ENCODE measurements at places on chromosomes 5 and 9.

GRCh38 chr9:110031511-110032173, 176.3 kb downstream of the C9orf152 start:
- no peak for DNase-seq

- DNase-seq: no peak
These were observed 228.3 kb downstream of the CACNA1B start for GRCh38 chr9:138105561-138106505.

DNA sequence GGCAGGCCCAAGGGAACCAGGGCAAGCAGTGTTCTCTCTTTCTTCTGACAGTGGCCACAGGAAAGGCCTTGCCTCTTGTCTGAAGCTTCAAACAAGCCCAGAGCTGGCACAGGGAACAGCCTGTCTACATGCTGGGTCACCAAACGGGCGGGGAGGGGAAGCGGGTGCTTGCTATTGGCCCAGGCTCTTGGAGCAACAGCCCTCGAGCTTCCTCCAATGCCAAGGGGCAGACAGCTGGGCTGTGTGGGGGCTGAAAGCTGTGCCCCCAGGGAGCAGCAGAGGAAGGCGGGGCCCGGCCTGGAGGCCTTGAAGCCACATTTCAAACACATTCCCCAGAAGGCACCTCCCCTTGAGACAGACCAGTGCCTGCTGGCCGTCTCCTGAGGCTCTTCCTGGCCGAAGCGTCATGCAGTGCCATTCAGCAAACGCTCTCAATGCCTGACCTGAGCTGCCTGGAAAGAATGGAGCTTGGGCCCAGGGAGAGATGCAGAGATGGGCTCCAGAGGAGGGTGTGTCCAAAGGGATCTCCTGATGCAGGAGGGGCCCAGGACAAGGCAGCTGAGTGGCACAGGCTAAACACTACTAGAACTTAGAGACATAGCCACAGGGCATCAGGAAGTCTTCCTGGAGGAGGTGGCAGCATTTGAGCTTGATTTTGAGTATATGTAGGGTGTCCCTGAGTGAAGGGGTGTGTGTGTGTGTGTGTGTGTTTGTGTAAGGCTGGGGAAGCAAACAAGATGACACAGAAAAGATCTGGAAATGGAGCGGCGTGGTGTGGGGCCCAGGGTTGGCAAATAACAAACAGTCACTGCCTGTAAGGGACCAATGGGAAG, 2.5 kb downstream of the FIBCD1 start:
- no peak for DNase-seq

GRCh38 chr5:72364951-72365350, 44.8 kb downstream of the PTCD2 start:
- no peak for DNase-seq

GRCh38 chr9:10396615-10397014, 216.2 kb downstream of the PTPRD start:
- no peak for DNase-seq

DNA sequence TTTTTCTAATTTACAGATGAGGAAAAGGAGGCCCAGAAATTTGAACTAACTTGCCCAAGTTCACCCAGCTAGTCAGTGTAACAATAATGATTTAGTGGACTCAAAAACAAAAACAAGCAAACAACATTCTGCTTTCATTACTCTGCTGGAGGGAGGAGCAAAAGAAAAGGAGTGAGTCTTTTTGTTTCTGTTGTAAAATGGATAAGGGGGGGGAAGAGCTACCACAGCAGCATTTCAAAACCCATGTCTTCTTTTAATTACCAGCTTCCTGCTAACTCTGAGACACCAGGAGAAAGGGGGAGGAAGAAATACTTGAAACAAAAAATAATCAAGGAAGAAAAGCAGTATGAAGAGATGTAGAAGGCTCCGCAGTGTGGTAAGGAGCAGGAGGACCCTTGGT, 39.2 kb upstream of the EQTN start:
- DNase-seq: no peak

- no peak for DNase-seq
These were observed 33.7 kb downstream of the MCTP1 start for GRCh38 chr5:95251185-95251584.

- no peak for DNase-seq
These were observed 330.8 kb upstream of the RFX3 start for GRCh38 chr9:3856592-3856991.
